Sciatic nerve (tissue), 2 donors: ENCODE measurements at places on chromosomes 6 and 20. TPM values are rescaled to one million over a fixed set of nuclear protein-coding genes. Genes with fewer than 3 reads are reported as not detected.

EYS gene
- 0.31 TPM for total RNA-seq

GPLD1 gene
- total RNA-seq, result 4.9 TPM

MYBL2 gene
- 0.40 TPM for total RNA-seq

DEFB124 gene
- total RNA-seq, result 1.8 TPM

MUC22 gene
- total RNA-seq, result not detected

C2 gene
- 25.0 TPM for total RNA-seq

CTSZ gene
- total RNA-seq, result 151 TPM

TUBB2B gene
- 39.4 TPM for total RNA-seq

TMEM74B gene
- total RNA-seq, result 7.1 TPM

DYNLT2 gene
- total RNA-seq, result 2.9 TPM

OR2H1 gene
- total RNA-seq, result not detected
